ENCODE measurements at places on chromosomes 1 and 21. TPM values are rescaled to one million over a fixed set of nuclear protein-coding genes. Genes with fewer than 3 reads are reported as not detected.

NECTIN4 gene
- not detected for total RNA-seq

STUM gene
- 1.4 TPM for total RNA-seq

CCDC190 gene
- total RNA-seq = 0.35 TPM

LYPD8 gene
- not detected for total RNA-seq

SAMD11 gene
- total RNA-seq = 1.7 TPM

GRCh38 chr1:202656057-202656456 lies 54.2 kb downstream of the SYT2 start:
- DNase-seq = no peak

- DNase-seq = no peak
These were observed 17.8 kb upstream of the ADAM30 start for GRCh38 chr1:119914071-119914470.

- DNase-seq = no peak
These were observed at the start of gene CFHR3 for GRCh38 chr1:196774603-196775002. Gene CFHR3, plus strand, starts transcription at chr1:196774840. Its CDS starts 47 bp downstream, at chr1:196774887.
